CD4-positive, CD25-positive, alpha-beta regulatory T cell (primary cell): ENCODE measurements at places on chromosomes 16 and 17. TPM values are rescaled to one million over a fixed set of nuclear protein-coding genes. Genes with fewer than 3 reads are reported as not detected.

DNA sequence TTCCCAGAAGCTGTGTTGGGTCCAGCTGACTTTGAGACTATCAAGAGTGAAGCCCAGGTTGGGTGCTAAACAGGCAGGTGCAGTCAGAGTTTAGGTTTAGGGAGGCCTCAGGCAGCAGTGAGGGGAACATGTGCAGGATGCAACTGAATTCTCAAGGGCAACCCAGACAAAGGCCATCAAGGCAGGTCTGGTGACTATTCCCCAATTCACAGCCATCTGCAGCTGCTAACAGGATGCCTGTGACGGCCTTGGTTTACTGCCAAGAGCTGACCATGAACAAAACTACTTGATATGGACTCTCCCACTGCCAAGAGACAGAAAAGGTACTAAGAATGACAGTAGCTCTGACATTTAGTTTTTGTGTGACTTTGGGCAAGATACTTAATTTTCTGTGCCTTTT, 45.2 kb upstream of the BCAR1 start:
- H3K4me3 ChIP-seq: no peak overlapping the region
- H3K4me1 ChIP-seq: no peaks in the 10 kb centered on the region
- no peak overlapping the region for H3K27ac ChIP-seq
- peaks cover 53% of the 10 kb centered on the region for H3K36me3 ChIP-seq
- no peaks in the 10 kb centered on the region for H3K27me3 ChIP-seq

DNA sequence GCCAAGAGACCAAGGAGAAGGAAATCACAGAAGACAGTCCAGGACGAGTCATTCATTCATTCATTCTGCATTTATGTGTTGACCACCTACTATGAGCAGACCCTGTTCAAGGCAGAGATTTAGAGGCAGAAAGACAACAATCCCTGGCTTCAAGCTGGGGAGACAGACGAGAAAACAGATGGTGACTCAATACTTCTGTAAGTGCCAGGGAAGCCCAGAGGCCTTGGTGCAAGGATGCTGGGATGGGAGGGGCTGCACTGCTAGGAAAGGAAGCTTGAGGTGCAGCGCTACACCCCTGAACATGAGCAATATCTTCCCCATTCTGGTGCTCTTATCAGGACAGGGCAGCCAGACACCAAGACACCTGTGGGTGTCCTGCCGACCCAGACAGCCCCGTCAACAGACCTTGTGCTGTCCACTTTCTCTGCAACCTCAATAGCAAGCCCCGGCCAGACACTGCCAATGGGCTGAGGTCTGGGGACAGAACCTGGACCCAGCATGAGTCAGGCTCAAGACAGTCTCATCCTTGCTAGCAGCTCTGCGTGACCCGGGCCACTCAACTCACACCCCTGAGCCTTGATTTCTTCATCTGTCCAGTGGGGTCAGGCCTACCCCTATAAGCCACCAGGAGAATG, 163.5 kb downstream of the COPRS start:
- H3K27ac ChIP-seq: no peak overlapping the region
- H3K4me1 ChIP-seq: no peaks in the 10 kb centered on the region

GRCh38 chr16:70267516-70267915, 15.8 kb upstream of the EXOSC6 start:
- peaks cover 70% of the 10 kb centered on the region for H3K36me3 ChIP-seq
- H3K4me1 ChIP-seq: no peaks in the 10 kb centered on the region
- no peak overlapping the region for H3K4me3 ChIP-seq
- no peaks in the 10 kb centered on the region for H3K27me3 ChIP-seq

- no peaks in the 10 kb centered on the region for H3K4me1 ChIP-seq
- no peak overlapping the region for H3K4me3 ChIP-seq
- no peaks in the 10 kb centered on the region for H3K27me3 ChIP-seq
Measured at GRCh38 chr17:34171245-34171818, 83.8 kb upstream of the CCL2 start.

The ARHGAP23 gene
- total RNA-seq: 2.3 TPM

The MARVELD3 gene
- not detected for total RNA-seq

DNA sequence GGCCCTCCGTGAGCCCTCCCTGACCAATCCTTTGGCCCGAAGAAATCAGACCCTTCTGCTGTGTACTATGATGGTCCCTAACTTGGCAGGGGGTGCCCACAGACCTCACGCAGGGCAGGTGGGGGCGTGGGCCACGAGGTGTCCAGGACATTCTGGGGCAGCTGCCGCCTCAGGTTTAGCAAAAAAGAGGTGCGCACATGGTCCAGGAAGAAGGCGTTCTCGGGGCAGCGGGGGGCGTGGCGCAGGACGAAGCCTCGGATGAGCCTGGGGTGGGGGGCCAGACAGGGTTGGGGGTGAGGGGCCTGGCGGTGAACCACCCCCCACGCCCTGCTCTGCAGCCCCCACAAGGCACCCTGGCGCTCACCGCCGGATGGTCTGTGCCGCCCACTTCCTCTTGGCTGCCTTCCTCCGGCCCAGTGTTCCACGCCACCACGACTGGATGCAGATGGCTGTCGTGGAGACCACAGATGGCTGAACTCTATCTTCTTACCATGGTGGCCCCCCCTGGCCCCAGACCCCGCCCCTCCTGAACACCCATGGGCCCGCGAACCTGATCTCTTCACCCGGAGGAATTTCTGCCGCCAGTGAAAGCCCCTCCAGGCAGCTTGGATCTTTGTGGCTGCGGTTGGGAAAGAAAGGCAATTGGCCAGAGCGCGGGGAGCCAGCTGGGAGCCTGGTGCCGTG, 14.2 kb upstream of the CRK start:
- no peak overlapping the region for H3K4me3 ChIP-seq
- DNase-seq: no peak
- no peaks in the 10 kb centered on the region for H3K4me1 ChIP-seq
- no peaks in the 10 kb centered on the region for H3K27me3 ChIP-seq
- no peak overlapping the region for H3K27ac ChIP-seq

GRCh38 chr16:72995151-72995881, 52.6 kb downstream of the ZFHX3 start:
- no peaks in the 10 kb centered on the region for H3K36me3 ChIP-seq
- no peaks in the 10 kb centered on the region for H3K4me1 ChIP-seq
- no peak overlapping the region for H3K4me3 ChIP-seq
- no peak for DNase-seq
- no peaks in the 10 kb centered on the region for H3K27me3 ChIP-seq

GRCh38 chr16:24741862-24742261, 12.4 kb downstream of the TNRC6A start:
- peaks cover 11% of the 10 kb centered on the region for H3K36me3 ChIP-seq
- H3K27me3 ChIP-seq: no peaks in the 10 kb centered on the region
- no peak for DNase-seq
- peaks cover 60% of the 10 kb centered on the region for H3K4me1 ChIP-seq
- H3K27ac ChIP-seq: no peak overlapping the region
- H3K4me3 ChIP-seq: no peak overlapping the region

DNA sequence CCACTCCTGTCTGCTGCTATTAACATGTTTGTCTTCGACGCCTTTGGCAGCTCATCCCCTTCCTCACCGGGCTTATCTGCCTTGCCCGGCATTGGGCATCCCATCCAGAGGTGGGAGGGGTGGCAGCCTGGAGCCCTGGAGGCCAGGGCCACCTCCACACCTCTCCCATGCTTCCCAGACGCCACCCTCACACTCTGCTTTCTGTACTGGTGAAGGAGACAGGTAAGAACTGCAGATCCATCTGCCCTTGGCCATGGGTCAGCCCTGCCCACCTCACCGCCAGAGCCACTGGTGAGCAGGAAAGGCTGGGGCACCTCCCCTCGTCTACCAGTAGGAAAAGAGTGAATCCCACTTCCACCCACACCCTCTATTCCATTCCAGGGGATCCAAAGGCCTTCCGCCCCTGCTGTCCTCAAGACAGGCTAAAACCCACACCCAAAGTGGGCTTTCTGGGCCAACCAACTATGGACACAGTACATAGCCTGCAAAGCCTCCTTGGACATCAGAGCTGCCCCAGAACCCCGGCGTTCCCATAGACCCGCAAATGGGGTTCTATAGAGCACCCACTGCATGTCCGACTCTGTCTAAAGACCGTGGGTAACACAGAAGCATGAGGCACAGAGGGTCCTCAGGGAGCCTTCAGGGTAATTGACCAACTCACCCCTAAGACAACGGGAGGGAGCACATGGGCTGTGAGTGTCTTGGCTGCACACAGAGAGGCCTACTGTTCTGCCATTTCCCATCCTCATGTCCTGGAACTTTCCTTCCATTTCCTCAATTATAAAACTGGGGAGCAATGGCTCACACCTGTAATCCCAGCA, 23.4 kb upstream of the RBFOX3 start:
- no peak overlapping the region for H3K4me3 ChIP-seq
- H3K4me1 ChIP-seq: no peaks in the 10 kb centered on the region
- no peak overlapping the region for H3K27ac ChIP-seq
- no peaks in the 10 kb centered on the region for H3K36me3 ChIP-seq
- DNase-seq: no peak

The HS3ST2 gene
- total RNA-seq: not detected

GRCh38 chr17:44637066-44637465, 19.2 kb upstream of the MEIOC start:
- no peak overlapping the region for H3K27ac ChIP-seq
- DNase-seq: no peak
- no peak overlapping the region for H3K4me3 ChIP-seq
- peaks cover 6% of the 10 kb centered on the region for H3K27me3 ChIP-seq
- H3K36me3 ChIP-seq: no peaks in the 10 kb centered on the region

- H3K36me3 ChIP-seq: no peaks in the 10 kb centered on the region
- H3K4me3 ChIP-seq: no peak overlapping the region
- DNase-seq: no peak
- H3K4me1 ChIP-seq: peaks cover 5% of the 10 kb centered on the region
- no peak overlapping the region for H3K27ac ChIP-seq
Measured at GRCh38 chr16:25835126-25835525, 143.4 kb downstream of the HS3ST4 start.

DNA sequence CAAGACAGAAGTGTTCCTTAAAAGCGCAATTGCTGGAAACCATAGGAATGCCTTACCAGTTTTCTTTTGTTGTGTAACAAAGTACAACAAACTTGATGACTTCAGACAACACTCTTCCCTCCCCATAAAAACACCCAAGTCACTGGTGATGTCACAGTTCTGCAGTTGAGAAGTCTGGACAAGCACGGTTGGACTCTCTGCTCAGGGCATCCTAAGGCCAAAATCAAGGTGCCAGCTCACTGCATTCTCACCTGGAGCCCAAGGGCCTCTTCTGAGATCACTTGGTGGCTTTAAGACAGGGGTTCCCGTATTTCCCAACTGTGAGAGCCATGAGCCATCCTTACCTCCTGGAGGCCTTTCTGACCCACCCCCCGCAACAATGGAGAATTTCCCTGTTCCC, 45.6 kb upstream of the MEAK7 start:
- H3K4me3 ChIP-seq: peak overlapping the region; percentile 75
- no peaks in the 10 kb centered on the region for H3K36me3 ChIP-seq
- no peak for DNase-seq
- H3K27me3 ChIP-seq: no peaks in the 10 kb centered on the region
- H3K4me1 ChIP-seq: peaks cover 57% of the 10 kb centered on the region

The TNK1 gene
- total RNA-seq: 4.8 TPM

DNA sequence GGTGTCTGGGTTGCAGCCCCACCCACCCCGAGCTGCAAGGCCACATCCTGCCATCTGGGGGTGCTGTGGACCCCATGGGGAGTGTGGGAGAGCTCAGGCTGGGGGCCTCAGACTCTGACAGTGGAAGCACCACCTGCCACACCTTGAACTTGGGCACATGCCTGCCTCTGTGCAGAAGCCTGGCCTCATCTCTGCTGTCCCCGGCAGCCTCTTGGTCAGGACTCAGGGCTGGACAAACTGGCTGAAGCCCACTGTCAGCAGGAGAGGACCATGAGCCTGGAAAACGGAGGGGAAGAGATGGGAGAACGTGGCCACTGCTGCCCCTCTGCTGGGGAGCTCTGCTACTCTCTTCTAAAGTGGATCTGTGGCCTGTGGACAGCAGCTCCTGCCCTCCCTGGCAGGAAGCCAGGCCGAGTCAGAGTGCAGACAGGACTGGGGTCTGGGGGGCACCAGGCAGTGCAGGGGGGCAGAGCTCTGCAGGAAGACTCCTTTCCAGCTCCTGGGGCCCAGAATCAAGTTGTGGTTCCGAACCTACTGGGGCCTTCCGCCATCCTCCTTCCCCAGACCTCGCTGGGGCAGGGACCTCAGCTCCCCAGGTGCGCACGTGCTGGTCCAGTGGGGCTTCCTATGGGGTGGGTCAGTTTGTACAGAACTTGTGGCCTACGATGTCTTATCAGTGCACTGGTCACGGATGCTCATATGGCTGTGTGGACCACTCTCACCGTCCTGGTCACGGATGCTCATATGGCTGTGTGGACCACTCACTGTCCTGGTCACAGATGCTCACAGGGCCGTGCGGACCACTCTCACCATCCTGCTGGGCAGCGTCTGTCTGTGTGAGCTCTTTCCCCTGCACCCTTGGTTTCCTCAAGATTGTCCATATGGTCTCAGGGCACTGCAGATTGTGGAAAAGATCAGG, 207.7 kb downstream of the LAT start:
- DNase-seq: no peak
- no peaks in the 10 kb centered on the region for H3K36me3 ChIP-seq
- no peaks in the 10 kb centered on the region for H3K4me1 ChIP-seq
- H3K27me3 ChIP-seq: no peaks in the 10 kb centered on the region

The HS3ST3A1 gene
- 8.3 TPM for total RNA-seq

GRCh38 chr16:77111056-77111565, 79.9 kb upstream of the MON1B start:
- H3K36me3 ChIP-seq: no peaks in the 10 kb centered on the region
- no peak for DNase-seq
- no peaks in the 10 kb centered on the region for H3K4me1 ChIP-seq
- H3K4me3 ChIP-seq: no peak overlapping the region
- H3K27ac ChIP-seq: no peak overlapping the region
- H3K27me3 ChIP-seq: no peaks in the 10 kb centered on the region

GRCh38 chr16:68480084-68480995, 32.0 kb upstream of the SMPD3 start:
- H3K27me3 ChIP-seq: no peaks in the 10 kb centered on the region
- no peak overlapping the region for H3K4me3 ChIP-seq
- no peak for DNase-seq
- H3K36me3 ChIP-seq: no peaks in the 10 kb centered on the region
- no peak overlapping the region for H3K27ac ChIP-seq

- H3K27ac ChIP-seq: no peak overlapping the region
- no peak for DNase-seq
- H3K27me3 ChIP-seq: no peaks in the 10 kb centered on the region
- H3K4me3 ChIP-seq: no peak overlapping the region
Measured at GRCh38 chr16:85757341-85757822, 6.5 kb upstream of the C16orf74 start.

The QRICH2 gene
- 2.2 TPM for total RNA-seq

GRCh38 chr16:86662195-86662594, 83.8 kb downstream of the FOXL1 start:
- H3K27ac ChIP-seq: no peak overlapping the region
- DNase-seq: no peak
- H3K4me3 ChIP-seq: no peak overlapping the region
- no peaks in the 10 kb centered on the region for H3K27me3 ChIP-seq
- H3K36me3 ChIP-seq: no peaks in the 10 kb centered on the region
